ENCODE measurements at places on chromosomes 2 and 18.

GRCh38 chr2:109020217-109020637, 31.2 kb upstream of the EDAR start:
- no peak for DNase-seq

DNA sequence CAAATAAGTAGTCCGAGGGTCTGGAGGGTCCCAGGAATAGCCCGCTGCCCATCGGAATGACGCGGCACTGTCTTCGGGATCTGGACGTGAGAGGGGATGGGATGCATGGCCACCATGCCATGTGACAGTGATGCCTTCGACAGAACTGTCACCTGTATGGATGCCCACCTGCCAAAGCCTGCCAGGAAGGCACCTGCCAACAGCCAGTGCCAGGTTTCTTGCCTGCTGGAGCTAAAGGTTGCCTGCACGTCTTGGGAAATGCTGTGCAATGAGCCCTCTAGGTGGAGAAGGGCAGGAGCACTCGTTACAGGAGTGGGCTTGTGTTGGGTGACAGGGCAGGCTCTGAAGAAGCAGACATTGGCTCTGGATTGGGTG, 20.5 kb downstream of the GPR35 start:
- no peak for DNase-seq

DNA sequence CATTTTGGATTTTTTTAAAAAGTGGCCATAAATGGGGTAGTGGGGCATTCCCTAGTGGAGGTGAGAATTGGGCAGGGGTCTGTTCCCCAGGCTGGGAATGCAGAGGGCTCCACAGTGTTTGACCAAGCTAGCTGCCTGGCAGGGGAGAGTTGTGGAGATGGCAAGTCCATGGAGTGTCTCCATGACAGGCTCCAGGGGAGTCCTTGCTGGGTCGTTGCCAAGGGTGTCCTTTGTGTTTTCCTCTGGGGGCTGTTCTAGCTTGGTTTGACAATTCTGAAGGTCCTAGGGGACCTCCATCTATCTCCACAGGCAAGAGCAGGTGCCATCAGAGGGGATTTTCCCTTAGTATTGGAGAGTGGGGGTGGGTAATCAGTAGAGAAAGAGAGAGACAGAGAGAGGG, 265.3 kb downstream of the DYSF start:
- no peak for DNase-seq

- no peak for DNase-seq
Measured at GRCh38 chr2:224062481-224063297, 23.6 kb upstream of the SERPINE2 start.

DNA sequence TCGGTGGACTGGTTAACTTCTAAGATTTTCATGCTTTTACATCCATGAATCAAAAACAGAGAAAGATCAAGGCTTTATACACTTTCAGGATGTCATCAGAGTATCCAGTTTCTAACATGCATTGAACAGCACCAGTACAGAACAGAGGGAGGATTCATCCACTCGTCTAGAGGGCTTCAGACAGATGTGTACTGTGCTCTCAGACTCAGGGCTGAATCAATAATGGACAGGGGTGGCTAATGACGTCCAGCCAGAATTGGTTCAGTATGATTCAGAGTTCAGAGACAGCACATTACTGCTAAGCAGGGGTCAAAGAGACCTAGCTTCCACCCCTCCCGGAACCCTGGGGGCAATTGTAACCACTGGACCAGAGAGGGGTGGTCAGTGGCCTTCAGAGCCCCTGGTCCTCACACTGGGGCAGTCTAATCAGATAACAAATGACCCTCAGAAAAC, 37.3 kb downstream of the RNU4ATAC start:
- no peak for DNase-seq

DNA sequence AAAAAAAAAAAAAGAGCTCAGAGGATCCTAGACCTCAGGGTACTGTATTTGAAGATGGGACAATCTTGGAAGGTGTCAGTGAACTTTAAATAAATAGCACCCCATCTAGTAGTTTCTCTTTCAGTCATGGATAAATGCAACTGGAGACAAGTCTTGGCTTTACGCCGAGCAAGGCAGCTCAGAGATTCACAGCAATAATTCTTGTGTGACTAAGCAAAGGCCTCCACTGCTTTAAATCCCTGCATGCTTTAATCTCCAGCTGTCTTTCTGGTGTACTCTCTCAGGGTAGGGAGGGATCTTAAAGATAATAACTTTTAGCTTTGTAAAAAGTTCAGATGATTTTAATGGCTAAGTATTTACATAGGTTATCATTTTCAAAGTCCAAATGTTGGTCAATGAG, 36.3 kb downstream of the NRXN1 start:
- DNase-seq: no peak

- no peak for DNase-seq
Measured at GRCh38 chr2:189466656-189467055, 25.4 kb downstream of the WDR75 start.

DNA sequence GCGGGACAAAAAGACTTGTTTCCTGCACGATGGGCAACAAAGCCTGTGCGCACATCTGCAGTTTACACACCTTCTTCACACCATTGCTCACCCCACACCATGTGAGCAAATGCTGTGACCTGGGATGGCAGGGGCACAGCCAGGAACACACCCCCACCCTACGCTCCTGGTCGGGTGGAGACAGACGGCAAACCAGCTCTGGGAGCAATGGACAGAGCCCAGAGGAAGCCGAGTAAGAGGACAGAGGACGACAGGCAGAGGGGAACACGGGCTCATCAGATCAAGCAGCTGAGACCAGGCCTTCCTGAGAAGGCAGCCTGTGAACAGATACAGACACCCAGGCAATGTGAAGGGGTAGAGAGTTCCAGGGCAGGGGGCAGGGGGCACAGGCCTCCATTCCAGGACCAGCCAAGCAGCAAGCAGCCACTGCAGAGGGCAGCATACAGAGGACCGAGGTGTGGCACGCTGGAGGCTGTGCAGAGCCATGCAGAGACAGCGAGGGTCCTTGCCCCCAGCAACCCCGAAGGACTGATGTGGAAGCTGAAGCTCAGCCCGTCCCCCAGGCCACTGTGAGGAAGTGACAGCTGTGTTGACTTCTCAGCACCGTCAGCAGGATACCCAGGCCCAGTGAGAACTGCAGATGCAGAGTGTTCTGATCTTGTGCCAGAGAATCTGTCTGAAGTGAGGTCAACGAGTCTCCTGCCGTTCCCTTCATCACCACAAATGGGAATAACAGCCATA, 46.2 kb downstream of the PARD6G start:
- DNase-seq: no peak

- no peak for DNase-seq
Measured at GRCh38 chr2:70552501-70553333, 909 bp downstream of the TGFA start.

DNA sequence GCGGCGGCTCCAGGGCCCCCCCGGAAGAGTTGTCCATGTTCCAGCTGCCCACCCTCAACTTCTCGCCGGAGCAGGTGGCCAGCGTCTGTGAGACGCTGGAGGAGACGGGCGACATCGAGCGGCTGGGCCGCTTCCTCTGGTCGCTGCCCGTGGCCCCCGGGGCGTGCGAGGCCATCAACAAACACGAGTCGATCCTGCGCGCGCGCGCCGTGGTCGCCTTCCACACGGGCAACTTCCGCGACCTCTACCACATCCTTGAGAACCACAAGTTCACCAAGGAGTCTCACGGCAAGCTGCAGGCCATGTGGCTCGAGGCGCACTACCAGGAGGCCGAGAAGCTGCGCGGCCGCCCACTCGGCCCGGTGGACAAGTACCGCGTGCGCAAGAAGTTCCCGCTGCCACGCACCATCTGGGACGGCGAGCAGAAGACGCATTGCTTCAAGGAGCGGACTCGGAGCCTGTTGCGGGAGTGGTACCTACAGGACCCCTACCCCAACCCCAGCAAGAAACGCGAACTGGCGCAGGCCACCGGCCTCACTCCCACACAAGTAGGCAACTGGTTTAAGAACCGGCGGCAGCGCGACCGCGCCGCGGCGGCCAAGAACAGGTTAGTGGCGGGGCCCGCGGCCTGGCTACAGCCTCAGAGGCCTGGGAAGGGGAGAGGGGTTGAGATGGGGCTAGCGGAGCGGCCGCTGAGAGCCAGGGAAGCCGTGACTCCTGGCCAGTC, 965 bp downstream of the SIX3 start:
- DNase-seq: no peak

- DNase-seq: no peak
Measured at GRCh38 chr18:55413474-55413873, 174.5 kb downstream of the TCF4 start.

- no peak for DNase-seq
Measured at GRCh38 chr2:74083750-74084149, 64.0 kb downstream of the BOLA3 start.

DNA sequence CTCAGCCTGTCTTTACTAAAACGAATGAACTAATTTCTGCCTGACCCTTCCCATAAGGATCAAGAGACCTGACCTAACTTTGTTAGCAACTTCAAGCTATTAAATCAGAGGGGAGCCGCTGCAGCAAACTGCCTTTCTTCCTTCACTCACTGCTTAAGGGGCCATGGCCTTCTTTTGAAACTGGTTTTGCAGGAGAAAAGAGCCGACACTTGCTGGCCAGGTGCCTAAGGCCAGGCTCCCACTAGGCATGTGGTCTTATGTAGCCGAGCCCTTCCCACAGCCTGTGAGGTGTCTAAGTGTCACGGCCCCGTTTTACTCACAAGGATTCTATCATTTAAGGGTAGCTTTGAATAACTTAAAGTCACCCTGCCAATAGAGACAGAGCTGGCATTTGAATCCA, 130.8 kb downstream of the ZNF236 start:
- DNase-seq: no peak

- no peak for DNase-seq
Measured at GRCh38 chr2:194735837-194736542, 921.0 kb upstream of the SLC39A10 start.

DNA sequence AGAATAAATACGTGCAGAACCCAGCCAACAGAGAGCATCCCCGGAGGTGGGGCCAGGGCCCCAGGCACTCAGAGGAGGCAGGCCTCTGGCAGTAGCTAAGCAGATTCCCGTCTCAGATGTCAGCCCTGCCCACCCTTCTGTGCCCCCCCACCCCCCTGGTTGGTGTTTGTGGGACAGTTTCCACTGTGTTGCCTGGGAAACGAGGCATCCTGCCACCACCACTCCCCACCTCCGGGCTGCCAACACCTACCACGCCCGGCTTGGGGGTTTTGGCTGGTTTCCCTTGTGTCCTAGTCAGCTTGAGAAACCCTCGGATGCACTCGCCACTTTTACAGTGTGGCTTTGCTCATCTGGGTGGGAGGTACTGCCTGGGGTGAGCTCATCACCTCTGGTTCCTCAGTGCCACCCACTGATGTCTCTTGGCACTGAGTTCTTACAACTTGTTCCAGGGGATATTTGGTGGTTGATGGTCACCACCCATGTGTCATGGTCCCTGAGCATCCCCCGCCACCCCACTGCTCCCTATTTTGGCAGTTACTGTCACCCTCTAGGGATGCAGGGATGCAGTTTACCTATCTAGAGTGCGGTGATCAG, 72.4 kb upstream of the YWHAQ start:
- peak; percentile 72 for DNase-seq

- no peak for DNase-seq
Measured at GRCh38 chr18:30034818-30035217, 1007.7 kb downstream of the DSC3 start.

GRCh38 chr2:100267751-100268150, 54.5 kb downstream of the LONRF2 start:
- no peak for DNase-seq

DNA sequence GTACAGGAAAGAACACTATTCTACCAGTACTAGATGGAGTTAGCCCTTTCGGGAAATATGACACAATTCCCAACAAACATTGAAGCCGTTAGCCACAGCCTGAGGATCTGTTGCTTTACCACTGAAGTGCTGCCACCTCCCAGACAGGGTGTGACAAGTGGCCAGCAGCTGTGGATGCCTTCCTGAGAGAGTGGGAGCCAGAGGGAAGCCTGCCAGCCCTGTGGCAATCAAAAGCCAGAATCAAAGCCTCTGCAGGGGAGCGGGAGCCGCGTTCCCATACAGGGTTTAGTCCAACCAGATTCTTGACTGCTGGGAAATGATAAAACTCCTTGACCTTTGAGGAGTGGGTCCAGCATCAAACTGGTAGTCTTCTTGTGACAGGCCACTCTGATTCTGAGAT, 38.0 kb downstream of the SLC4A1AP start:
- DNase-seq: no peak

DNA sequence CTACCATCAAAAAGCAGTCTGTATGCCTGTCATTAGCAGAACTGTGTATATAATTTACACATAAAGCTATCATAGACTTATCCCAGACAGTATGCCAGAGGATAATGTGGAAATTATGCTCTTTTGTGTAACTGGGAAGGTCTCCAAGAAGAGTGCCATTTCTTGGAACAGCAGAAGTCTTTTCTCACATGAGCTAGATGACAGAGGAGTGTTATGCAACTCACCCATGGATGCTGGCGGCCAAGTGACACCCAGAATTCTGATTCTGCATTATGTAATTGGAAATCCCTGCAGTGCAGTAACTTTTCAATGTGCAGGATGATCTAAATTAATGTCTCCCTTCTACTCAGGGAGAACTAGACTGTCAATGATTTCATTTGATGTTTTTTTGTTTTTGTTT, 160.0 kb downstream of the UBE2E3 start:
- DNase-seq: no peak

- no peak for DNase-seq
Measured at GRCh38 chr2:178825183-178825582, 18.0 kb upstream of the TTN start.

DNA sequence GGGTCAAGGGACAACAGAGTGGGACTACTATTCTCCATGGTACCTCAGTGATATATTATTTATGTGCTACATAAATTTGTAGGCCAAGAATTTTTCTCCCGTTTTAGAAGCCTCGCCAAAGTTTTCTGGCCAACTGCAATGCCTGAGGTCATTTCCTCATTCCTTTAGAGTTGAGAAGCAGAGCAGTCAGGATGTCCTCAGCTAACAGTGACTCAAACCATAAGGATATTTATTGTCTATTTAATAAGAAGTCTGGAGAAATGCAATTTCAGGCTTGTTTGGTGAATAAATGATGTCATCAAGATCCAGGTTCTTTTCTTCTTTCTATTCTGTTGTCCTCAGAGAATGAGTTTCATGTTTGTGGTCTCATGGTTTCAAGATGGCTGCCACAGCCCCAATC, 91.0 kb downstream of the ADCYAP1 start:
- DNase-seq: no peak

- no peak for DNase-seq
Measured at GRCh38 chr2:220437938-220438337, 810.5 kb downstream of the SLC4A3 start.

DNA sequence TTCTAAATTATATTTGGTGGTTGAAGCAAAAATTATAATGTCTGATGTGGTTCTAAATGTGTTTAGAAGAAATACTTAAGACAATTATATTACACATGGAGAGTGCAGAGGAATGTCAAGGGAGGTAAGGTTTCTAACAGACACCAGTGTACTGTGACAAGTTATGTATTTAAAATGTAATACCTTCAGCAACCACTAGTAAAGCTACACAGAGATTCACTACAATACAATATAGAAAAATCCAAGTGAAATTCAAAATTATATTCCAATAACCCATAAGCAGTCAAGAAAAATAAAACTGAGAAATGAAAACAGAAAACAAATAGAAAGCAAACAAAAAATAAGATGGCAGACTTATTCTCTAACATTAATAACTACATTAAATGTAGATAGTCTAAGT, 249.5 kb upstream of the KLHL14 start:
- no peak for DNase-seq
